ENCODE measurements at places on chromosomes 11 and 22.

DNA sequence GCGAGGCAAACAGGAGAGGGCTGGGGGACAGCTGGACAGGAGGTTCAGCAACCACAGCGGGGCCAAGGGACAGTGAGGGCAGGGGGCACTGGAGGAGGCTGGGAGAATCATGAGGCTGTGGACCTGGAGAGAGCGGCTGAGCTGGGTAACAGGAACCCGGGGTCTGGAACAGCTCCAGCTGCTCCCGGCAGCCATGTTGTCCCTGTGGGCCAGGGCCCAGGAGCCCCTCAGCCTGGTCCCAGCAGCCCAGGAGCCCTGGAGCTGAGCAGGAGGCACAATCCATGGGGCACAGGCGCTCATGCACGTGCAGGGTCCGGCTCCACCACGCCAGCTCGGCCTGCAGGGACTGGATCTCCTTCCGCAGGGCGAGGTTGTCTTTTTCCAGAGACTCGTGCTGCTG is 7.4 kb downstream of the BATF2 start:
- DNase-seq: no peak

GRCh38 chr22:37267661-37268413 is 14.5 kb upstream of the CYTH4 start:
- DNase-seq: no peak

- no peak for DNase-seq
Observed at GRCh38 chr22:33389936-33390335, 331.8 kb upstream of the SYN3 start.

DNA sequence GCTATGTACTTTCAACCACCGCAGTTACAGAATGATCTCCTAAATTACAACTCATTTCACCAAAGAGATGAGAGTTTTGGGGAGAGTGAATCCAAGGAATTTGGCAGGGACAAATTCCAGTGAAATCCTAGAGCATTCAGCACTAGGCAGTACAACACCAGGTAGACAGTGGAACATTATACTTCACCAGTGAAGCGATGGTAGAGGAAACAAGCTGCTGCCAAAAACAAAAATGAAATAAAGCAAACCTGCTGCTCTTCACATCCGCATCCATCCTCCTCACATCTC is 16.9 kb downstream of the SMCO4 start:
- no peak for DNase-seq

DNA sequence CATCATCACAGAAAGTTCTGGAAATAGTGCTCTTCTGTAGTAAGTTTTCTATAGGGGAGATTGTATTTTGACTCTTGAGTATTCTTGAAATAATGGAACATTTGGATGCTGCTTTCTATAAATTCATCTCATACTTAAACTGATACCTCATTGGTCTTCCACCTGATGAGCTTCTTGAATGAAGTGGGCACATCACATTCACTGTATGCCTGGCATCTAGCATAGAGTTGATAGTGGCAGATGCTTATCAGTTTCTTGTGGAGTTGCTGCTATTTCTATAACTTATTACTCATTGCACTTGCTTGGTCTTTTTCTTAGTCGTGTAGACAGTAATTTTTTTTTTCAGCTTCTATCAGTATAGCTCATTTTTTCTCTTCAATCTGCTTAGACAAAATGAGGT is 5.4 kb downstream of the ATXN10 start:
- no peak for DNase-seq

- no peak for DNase-seq
Observed at GRCh38 chr22:25127318-25127717, 72.3 kb upstream of the CRYBB3 start.

- no peak for DNase-seq
Observed at GRCh38 chr11:91326751-91327150, 897.9 kb upstream of the FAT3 start.

GRCh38 chr22:47133061-47133969 is 370.9 kb downstream of the TBC1D22A start:
- no peak for DNase-seq

GRCh38 chr11:32073644-32074026 is 17.2 kb upstream of the RCN1 start:
- DNase-seq: no peak

DNA sequence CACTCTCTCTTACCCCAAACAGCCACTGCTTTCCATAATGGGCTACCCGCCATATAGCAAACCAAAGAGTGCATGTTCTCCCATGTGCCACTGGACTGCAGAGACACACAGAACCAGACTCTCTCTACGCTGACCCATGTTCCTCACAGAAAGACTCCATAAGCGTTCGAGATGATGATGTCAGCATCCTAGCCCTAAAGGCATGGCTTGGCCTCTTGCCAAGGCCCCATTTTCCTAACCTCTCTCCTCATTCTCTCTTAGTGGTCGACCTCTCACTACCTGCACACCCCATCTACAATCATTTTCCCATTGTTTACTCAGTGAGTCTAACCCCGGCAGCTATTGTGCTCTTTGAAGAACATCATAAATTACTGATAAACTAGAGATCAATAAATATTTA is 4.9 kb downstream of the NDUFC2 start:
- no peak for DNase-seq

- DNase-seq: no peak
Observed at GRCh38 chr11:94153320-94153719, 24.7 kb downstream of the PANX1 start.

DNA sequence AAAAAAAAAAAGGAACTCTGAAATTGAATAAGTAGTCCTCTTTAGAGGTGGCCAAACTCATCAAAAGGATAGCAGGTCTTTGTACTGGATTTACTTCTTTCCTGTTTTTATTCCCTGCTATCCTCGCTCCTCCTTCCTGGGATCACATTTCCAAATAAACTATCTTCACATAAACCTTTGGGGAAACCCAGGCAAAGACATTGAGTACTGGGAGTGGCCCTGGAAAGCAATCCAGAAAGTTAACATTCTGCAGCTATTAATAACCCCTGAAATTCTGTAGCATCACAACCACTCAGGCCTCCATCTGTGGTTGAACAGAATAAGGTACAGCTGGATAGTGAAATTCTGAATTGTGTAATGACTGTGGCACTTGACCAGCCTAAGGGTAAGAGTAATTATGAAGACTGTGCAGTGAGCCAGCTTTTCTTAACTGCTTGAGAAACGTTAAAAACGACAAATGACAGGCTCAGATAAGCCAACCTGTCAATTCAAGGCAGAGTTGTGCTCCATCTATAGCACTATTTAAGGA is 58.8 kb downstream of the ISX start:
- no peak for DNase-seq

GRCh38 chr11:96114178-96115064 is 190.5 kb upstream of the MTMR2 start:
- no peak for DNase-seq

- DNase-seq: no peak
Observed at GRCh38 chr22:47850644-47851151, 1088.2 kb downstream of the TBC1D22A start.

- no peak for DNase-seq
Observed at GRCh38 chr22:44409974-44410316, 88.1 kb downstream of the RTL6 start.

DNA sequence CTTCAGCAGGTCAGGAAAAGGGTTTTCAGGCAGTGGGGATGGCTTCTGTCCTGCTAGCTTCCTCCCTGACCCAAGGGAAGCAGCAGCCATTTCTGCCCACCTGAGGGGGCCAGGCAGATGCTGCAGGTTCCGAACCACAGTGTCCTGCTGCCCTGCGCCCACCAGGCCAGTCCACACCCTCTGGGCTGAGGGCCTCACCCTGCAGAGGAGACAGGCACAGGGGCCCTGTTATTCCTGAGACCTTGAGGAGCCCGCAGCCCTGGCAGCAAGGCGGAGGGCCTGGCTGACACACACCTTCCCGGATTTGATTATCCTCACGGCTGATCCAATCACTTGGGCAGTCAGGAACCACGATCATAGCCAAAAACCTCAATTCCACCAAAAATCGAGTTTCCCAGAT is 725.8 kb downstream of the BRD1 start:
- DNase-seq: no peak

All from stimulated activated CD8-positive, alpha-beta memory T cell treated with anti-CD3 and anti-CD28 coated beads, Interleukin-4, amount 100 ng/mL, for 4 hours (primary cell).